ENCODE measurements at places on chromosomes 12 and 14.
A peak's percentile ranks its signal among the peaks of the same experiment; 100 is the strongest.

DNA sequence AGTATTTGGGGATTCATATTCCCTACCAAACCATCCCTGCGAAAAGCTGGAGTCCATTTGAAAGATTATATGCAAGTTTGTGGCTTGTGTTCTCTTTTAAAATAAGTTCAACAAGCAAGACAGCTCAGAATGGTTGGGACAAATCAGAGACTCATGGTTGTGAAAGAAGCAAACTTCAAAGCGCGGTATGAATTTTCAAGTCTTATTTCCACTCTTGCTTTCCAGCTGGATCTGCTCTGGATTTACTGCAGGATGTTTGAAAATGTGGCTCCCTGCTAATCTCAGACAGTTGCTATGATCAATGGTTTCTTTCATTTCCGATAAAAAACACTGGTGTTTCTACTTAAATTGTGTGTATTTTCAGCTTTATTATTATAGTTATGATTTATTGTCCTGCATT lies 477.5 kb downstream of the RAD51B start:
- DNase-seq: peak; percentile 31

DNA sequence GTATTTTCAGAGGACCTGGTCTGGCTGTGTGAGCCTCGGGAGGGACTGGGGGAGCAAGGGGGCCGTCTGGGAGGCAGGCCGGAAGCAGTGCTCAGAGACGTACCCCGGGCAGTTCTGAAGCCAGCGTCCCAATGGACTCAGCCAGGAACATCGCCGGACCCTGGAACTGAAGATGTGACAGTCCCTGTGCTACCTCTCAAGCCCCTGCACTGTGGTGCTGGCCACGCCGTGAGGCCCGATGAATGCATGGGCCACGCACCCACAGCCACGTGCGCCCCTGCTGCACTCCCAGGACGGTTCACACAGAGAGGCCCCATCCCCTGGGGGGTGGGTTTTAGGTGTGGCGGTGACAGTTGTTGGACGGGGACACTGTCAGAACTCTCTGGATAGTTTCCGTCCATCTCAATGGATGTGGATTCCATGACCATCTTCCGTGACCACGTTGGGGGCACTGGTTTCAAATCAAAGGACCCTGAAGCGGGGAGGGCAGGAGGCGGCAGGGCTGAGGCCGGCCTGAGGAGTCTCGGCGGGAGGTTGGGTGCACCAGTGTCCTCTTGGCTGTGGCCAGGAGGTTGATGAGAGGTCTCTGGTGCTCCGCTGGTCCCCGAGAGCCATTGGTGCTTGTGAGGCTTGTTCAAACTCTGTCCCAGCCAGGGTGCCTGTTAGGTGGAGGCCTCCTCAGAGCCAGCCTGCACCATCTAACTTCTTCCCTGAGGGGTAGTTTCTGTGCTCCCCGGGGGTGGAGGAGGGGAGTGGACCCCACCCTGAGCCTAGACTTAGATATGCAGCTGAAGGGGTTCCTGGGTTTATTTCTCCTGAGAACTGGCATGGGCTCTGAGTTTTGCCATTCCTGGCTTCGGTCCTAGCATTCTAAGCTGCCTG lies 36.3 kb upstream of the TSPAN9 start:
- no peak for DNase-seq

DNA sequence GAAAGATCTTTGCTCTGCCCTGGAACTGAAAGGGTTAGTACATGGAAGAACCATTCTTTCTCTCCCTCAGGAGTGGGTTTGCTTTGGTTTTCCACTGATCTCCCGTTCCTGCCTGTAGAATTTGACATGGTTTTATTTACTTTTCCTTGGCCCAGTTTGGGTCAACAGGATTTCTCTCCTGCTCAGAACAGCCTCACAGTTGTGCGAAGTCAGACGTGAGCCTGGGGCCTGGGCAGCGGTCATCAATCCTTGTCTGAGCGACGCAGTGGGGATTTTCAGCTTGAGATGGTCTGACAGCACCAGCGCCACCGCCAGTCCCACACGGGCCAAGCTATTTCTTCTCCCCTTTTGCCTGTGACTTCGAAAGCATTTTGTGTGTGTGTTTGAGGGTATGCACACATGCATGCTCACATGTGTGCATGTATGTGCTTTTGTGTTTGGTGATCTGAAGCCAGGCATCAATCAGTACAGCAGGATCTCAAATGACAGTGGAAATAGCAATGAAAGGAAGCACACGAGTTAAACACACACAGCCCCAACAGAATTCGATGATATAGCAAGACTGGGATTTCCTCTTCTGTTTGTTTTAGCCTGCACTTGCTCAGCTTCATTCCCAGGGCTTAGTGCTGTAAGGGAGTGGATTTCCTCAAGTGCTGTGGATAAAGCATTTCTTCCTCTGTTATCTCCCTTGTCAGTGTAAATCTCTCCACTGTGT lies 58.3 kb downstream of the SMOC1 start:
- DNase-seq: no peak

GRCh38 chr12:106590601-106591000 lies 7.8 kb downstream of the RFX4 start:
- no peak for DNase-seq

DNA sequence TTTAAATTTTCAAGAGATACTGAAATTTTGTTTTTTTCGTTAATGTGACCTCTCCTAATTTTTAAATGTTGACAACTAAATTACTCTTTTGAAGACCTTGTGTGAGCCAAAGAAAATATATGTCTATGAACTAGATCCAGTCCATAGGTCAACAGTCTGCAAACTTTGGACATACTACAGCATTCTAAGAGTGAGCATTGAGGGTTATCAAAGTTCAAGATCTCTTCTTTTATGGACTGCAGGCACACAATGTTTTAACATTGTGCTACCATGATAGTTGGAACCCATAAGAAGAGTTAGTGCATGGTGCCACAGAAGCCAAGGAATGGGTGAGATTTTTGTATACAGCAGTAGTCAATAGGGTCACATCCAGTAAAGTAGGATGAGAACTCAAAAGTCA lies 43.0 kb upstream of the ACSS3 start:
- DNase-seq: no peak
